Renal cortical epithelial cell (primary cell): ENCODE measurements at places on chromosomes 11 and 22. TPM values are rescaled to one million over a fixed set of nuclear protein-coding genes. Genes with fewer than 3 reads are reported as not detected.

Gene MIAT
- 0.35 and 0.50 TPM in 2 replicates for total RNA-seq

Gene B4GALNT4
- total RNA-seq = 4.0 and 4.5 TPM in 2 replicates

Gene GAS2
- 1.0 and 4.4 TPM in 2 replicates for total RNA-seq

Gene MUC15
- 0.17 TPM in 1 of 2 replicates, not detected in the other for total RNA-seq

Gene SELENOM
- 57.9 and 131 TPM in 2 replicates for total RNA-seq

Gene POTEH
- not detected in 2 replicates for total RNA-seq

Gene SLC7A4
- 0.20 TPM in 1 of 2 replicates, not detected in the other for total RNA-seq

Gene BRSK2
- 0.17 and 0.30 TPM in 2 replicates for total RNA-seq

Gene STX3
- total RNA-seq = 58.0 and 91.6 TPM in 2 replicates

Gene SOX6
- total RNA-seq = 0.17 and 12.1 TPM in 2 replicates

Gene USP35
- 6.8 and 12.4 TPM in 2 replicates for total RNA-seq

Gene OR8G1
- not detected in 2 replicates for total RNA-seq

Gene CBLIF
- total RNA-seq = not detected in 2 replicates

Gene OR8J1
- total RNA-seq = not detected in 2 replicates

Gene SMIM35
- total RNA-seq = not detected in 2 replicates

Gene JAML
- not detected in 2 replicates for total RNA-seq

Gene DRICH1
- total RNA-seq = 0.35 TPM in 1 of 2 replicates, not detected in the other

Gene UBE2L3
- 34.9 and 38.8 TPM in 2 replicates for total RNA-seq

Gene KLHL35
- total RNA-seq = 0.70 and 3.1 TPM in 2 replicates

Gene IFT27
- total RNA-seq = 10.3 and 12.2 TPM in 2 replicates

Gene LRRC32
- 0.17 and 5.6 TPM in 2 replicates for total RNA-seq

Gene OR5A1
- not detected in 2 replicates for total RNA-seq

Gene ARHGAP32
- 10.9 and 18.9 TPM in 2 replicates for total RNA-seq

Gene CDCA5
- total RNA-seq = 1.1 and 5.9 TPM in 2 replicates

Gene TSSK2
- total RNA-seq = not detected in 2 replicates

Gene C11orf97
- total RNA-seq = 0.20 TPM in 1 of 2 replicates, not detected in the other

Gene APLNR
- total RNA-seq = not detected in 2 replicates

Gene FADS1
- 35.8 and 84.6 TPM in 2 replicates for total RNA-seq

Gene TMEM223
- total RNA-seq = 15.1 and 29.3 TPM in 2 replicates

Gene BTBD10
- total RNA-seq = 126 and 188 TPM in 2 replicates

Gene MMP27
- total RNA-seq = not detected in 2 replicates

Gene LAYN
- 10.0 and 61.1 TPM in 2 replicates for total RNA-seq

Gene CCDC15
- total RNA-seq = 0.17 and 0.50 TPM in 2 replicates
